Skin of body (tissue), 3 donors: ENCODE measurements at places on chromosomes 1 and 21.
A peak's percentile ranks its signal among the peaks of the same experiment; 100 is the strongest.

DNA sequence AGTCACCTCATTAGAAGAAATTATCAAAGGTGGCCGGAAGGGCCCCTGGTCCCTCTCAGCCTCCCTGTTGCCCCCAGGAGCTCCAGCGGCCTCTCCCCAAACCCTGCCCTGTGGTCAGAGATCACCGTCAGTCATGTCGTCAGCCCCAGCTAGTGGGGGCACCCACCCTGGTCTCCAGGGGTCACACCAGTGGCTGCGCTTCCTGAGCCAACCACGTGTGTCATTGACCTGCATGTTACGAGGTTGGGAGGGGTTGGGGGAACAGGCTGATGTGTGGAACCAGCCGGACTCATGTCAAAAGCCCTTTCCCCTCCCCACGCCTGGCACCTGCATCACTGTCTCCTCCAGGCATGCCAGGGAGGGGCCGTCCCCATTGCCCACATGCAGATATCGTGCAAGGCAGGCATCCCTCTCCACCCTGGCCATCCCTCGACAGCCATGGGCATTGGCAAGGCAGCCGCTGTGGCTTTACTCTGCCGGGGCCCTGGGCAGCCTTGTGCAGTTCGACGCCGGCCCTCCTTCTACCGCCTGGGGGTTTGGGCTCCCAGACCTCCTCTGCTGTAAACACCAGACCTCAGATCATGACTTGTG, 128.7 kb downstream of the CRYAA start:
- DNase-seq: no peak

DNA sequence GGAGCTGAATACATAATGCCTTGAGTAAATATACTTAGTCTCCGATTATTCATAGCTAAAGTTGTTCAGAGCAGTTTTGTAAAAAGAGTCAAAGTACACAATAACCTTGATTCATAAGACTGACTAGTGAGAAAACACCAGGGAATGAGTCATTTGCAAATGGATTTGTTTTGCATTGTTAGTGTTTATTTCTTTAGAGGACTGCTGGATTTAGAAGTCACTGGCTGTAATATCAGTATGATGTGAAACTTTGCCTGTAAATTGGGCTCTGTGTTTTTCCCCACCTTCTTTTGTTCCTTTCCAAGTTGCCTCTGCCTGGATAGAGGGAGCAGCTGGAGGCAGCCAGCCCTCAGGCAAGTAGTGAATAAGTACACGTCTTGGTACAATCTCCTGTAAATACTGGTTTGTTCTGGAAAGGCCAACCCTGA, 474.7 kb downstream of the NUF2 start:
- DNase-seq: no peak

DNA sequence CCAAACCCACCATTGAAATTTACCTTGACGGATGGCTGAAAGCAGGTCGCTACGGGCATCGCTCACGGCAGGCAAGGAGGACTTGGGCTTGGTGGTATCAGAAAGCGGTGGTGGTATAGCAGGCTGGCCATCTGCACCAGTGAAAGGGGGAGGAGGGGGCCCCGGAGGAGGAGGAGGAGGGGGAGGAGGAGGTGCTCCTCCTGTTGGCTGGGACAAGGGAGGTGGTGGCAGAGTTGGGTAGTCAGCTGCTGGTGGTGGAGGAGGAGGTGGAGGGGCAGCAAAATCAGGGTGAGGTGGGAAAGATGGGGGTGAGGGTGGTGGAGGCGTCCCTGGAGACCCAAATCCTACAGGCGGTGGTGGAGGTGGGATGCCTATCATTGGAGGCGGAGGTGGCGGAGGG, 17.2 kb downstream of the GPR3 start:
- DNase-seq: no peak

DNA sequence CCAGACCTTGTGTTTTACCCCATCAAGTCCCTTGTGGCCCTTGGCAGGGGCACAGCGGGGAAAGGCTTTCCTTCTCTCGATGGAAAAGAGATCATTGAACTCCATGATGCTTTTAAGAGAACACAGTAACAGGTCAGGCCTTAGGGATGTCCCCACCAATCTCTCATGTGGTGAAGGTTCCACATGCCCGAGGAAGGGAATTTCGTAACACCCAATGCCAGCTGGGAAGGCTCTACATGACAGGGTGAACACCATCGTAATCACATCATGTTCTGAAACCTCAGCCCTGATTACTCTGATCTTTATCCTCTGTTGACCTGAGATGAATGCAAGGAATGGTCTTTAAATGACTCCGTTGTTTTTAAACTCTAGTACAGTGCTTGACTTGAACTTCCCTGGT, 105.5 kb upstream of the SPAG17 start:
- DNase-seq: no peak

DNA sequence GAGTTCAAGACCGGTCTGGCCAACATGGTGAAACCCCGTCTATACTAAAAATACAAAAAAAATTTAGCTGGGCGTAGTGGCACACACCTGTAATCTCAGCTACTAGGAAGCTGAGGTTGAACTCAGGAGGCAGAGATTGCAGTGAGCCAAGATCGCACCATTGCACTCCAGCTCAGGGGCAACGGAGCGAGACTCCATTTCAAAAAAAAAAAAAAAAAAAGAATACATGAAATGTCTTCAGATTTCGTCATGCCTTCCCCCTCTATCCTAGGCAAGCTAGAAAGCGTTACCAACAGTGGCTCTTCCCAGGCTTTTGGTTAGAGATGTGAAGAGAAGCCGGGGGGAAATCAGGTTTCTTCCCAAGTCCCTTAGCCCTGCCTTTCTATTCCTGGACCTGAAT, 3.6 kb downstream of the TFF1 start:
- no peak for DNase-seq

- DNase-seq: no peak
These were observed 59.5 kb downstream of the RIPK4 start for GRCh38 chr21:41707231-41707959.

DNA sequence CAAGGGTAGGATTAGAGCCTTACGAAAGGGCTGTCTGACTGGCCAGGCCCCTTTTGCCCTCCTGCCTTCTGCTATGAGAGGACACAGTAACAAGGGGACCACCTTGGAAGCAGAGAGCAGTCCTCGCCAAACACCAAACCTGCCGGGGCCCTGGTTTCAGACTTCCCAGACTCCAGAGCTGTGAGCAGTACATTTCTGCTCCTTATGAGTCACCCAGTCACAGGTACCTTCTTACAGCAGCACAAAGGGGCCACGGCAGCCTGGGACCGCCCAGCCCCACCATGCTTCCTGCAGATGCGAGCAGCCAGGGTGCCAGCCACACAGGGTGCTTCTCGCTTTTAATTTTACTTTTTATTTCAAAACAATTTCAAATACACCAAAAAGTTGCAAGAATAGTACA, 17.2 kb upstream of the POFUT2 start:
- DNase-seq: no peak

GRCh38 chr1:203327684-203328457, 22.6 kb downstream of the BTG2 start:
- peak; percentile 23 for DNase-seq

DNA sequence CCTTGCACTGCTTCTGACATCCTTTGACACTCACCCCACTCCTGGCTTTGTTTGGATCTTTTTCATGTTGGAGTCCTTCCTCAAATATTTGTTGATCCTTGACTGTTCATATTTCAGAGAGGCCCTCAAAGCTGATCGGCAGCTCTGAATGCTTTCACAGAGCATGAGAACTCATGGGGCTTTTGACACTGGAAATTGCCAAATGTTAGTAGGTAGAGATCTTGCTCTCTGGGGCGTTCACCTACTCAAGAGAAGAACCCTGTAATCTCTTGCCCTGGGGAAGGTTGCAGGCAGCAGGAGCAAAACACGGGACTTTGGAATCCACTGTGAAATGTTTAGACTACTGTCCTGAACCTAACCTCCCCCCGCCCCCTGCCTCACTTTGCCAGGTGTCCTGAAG, 67.4 kb upstream of the STUM start:
- DNase-seq: no peak

DNA sequence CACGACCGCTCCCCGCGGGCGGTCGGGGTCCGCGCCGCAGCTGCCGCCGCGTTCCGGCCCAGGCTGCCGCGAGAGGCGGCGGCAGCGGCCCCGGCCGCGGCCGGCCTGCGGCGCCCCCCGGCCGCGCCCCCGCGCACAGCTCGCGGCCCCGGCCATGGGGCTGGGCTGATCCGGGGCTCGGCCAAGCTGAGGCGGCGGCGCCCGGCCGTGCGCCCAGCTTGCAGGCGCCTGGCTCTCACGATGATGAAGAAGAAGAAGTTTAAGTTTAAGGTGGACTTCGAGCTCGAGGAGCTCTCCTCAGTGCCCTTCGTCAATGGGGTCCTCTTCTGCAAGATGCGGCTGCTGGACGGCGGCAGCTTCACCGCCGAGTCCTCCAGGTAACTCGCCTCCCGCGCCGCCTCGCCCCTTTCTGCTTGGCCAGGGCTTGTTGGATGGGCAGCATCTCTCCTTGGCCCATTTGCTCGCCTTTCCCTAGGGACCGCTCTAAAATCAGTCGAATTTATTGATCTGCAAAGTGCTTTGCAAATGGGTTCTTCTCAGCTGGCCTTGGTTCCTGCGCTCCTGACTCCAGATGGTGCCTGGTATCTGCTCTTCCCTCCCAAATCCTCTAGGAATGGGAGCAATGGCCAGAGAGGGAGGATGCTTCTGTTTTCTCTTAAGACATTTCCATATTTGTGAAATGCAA, 431 bp downstream of the EEIG2 start:
- peak; percentile 25 for DNase-seq

DNA sequence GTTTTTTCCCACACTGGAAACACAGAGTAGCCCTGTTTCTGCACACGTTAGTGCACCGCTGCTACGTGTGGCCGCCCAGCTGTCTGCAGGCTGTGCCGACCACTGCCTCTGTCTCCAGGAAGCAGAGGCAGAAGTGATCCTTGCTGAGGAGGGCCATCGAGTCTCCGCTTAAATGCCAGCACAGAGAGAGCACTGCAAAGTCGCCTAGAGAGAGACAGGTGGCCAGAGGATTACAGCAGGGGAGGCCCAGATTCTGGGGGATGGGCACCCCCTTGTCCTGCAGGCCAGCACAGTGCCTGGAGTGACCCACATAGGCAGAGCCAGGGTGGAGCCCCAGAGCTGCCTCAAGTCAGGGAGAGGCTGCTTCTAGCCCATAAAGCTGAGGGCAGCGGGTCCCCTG, 6.1 kb downstream of the TPRG1L start:
- DNase-seq: no peak

DNA sequence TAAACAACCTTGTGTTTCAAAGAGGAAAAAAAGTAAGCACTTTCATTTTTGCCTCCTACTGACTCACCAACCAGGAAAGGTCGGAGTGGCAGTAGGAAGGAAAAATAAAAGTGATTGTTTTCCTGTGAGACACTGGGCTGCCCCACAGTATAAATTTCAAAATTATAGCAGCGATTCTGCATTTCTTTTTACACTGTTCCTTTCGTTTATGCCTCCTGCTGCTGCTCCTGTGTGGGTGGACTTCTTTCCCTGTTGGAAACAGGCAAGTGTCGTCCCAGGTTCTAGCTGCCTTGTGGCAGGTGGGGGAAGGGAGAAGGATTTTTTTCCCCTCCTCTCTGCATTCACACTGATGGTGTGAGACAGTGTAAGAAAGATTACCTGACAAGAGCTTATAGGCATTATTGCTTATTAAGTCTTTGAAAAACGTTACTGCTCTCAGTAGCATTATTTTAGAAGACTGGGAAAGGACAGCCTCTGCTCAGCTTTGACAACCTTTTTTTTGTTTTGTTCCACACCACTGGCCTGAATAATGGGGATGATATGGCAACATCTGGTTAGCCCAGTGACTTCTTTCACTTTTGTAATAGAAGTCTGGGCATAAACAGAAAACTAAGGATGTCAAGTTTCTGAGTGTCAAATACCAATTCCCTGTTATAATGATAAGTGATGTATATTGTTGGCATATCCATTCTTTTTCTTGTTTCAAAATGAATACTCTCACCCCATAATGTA, 77.9 kb downstream of the NEK7 start:
- DNase-seq: no peak

DNA sequence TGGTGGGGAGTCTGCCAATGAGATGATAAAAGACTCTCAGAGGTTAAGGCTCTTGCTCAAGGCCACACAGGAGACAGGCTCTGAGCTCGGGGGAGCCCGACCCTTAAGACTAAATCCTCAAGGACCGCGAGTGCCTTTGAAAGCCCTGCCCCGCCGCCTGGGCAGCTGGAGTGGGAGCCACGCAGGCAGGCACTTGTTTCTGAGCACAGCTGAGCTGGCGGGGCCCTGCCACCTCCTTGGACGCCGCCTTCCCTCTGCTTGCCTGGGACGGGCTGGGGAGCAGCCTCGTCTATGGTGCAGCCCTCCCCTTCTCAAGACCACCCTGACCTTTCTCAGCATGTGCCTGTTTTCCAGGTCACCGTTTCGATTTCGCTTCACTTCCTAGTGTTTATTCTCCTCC, 169.3 kb downstream of the CAMTA1 start:
- no peak for DNase-seq

- DNase-seq: no peak
These were observed 2.3 kb downstream of the KRTCAP2 start for GRCh38 chr1:155170806-155171205.

DNA sequence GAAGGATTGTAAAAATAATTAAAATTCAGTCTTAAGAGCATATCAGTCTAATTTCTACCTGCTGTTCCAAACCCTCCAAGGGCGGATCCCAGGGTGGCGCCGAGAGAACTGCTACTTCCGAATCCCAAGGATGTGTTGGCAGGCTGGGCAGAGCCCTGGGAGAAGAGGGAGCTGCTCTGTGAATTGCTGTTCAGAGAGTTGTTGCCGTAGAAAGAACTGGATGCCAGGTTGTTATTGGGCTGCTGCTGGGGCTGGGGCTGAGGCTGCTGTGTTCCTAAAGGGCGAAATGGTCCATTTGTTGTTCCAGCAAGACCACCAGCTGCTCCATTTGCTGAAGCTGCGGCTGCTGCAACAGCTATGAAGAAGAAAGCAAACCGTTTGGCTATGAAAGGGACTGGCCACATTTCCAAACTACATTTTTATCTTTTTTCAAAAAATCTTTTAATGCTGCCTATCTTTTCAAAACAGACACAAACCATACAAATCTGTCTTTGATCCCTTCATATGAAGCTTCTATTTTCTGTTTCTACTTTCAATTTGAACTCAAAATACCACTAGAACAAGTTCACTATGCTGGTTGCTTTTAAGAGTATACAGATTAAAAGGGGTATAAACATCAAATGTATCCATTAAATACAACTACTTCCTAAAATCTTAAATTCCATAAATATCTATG, 57.5 kb upstream of the SDC3 start:
- no peak for DNase-seq

GRCh38 chr1:194809665-194810064, 1623.3 kb upstream of the B3GALT2 start:
- no peak for DNase-seq

GRCh38 chr21:32279377-32279680, 480 bp upstream of the MIS18A start:
- no peak for DNase-seq

GRCh38 chr21:35222541-35222941, 173.4 kb upstream of the RUNX1 start:
- DNase-seq: no peak
